DMS153 (cell line): ENCODE measurements at places on chromosomes 4 and X.

- no peak for DNase-seq
Measured at GRCh38 chrX:99184153-99184552, 1225.9 kb downstream of the PCDH19 start.

DNA sequence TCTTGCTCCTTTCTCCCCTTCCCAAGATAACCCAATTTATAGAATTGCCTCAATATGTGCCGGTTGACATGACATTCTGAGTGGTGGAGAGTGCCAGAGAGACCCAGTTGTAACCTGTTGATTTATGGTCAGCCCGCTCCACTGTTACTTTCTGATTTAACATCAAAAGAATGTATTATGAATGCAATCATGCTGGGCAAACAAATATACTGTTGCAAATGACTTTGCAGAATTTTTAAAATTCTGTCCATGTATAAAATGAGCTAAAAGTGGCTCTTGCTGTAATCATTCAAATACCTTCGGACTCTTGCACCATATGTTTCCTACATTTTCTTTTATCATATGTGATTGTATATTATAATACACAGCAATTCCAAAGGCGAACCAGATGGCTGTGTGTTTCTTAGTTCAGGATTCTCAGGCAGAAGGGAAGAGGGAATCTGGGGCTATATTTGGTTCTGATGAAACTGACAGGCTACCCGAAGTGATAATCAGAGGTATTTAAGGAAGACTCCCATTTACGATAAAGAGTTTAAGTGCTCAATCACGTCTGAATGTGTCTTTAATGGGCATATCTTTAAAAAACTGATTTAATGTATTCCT lies 131.7 kb downstream of the CLCN4 start:
- DNase-seq, result no peak

- DNase-seq, result no peak
Measured at GRCh38 chr4:78464265-78464664, 87.3 kb upstream of the ANXA3 start.

GRCh38 chr4:67103001-67103747 lies 442.1 kb downstream of the CENPC start:
- DNase-seq, result no peak

- no peak for DNase-seq
Measured at GRCh38 chrX:24506082-24506481, 41.0 kb downstream of the PDK3 start.

- no peak for DNase-seq
Measured at GRCh38 chr4:92198711-92199110, 105.1 kb upstream of the GRID2 start.

DNA sequence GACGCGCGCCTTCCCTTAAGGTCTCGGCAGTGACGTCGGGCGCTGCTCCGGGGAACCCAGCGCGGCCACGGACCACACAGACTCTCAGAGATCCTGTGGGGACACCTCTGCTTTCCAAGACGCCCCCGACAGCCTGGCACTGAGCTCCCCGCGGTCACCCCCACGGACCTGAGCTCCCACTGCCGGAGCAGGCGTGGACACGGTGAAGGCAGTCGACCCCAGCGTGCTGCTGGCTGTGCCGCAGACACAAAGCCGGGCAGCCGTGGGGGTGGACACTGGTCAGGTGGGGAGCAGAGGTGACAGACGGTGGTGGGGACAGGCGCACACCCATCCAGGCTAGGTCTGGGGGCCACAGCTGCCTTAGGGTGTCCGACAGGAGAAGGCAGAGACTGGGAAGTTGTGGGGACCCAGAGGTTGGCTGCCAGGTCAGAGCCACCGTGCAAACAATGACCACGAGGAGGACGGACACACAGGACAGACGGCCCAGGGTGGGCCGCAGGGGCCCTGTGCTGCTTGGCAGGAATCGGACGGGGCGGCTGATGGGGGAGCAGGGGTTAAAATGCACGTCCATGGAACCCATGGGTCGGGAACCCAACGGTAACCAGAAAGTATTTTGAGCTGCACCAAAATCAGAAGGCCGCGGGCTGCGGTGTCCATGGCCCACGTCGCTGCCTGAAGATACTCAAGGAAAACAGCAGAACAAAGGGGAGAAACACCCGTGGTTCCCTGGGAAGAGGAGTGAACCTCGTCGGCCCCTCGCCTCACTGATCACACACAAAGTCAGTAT lies 16.6 kb upstream of the GTPBP6 start:
- DNase-seq, result no peak

- no peak for DNase-seq
Measured at GRCh38 chr4:187995322-187996207, at the start of gene ZFP42. TSS of gene ZFP42 (plus strand) at chr4:187995771. CDS start at chr4:188002808, 7,037 bp downstream.

GRCh38 chrX:63576533-63576932 lies 208.5 kb downstream of the ARHGEF9 start:
- DNase-seq, result no peak

- no peak for DNase-seq
Measured at GRCh38 chr4:89506866-89507491, 199.4 kb upstream of the GPRIN3 start.

DNA sequence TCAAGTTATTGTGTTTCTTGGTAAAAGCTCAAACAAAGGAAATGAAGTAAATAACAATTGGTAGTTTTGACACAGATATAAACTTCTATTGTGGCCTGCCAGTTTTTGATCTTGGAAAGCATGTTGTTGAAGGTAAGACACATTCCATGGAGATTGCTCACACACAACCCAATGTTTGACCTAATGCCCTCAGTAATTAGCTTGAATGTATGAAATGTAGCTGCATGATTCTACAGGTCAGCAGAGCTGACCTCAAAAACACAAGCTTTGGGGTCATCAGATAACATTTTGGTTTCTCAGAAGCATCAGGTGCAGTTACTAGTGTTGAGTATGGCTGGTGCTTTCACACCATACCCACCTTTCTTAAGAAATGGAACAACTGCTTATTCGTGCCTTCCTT lies 16.5 kb downstream of the GPR173 start:
- DNase-seq, result no peak

- no peak for DNase-seq
Measured at GRCh38 chrX:32137525-32137924, 1065.7 kb upstream of the FTHL17 start.

DNA sequence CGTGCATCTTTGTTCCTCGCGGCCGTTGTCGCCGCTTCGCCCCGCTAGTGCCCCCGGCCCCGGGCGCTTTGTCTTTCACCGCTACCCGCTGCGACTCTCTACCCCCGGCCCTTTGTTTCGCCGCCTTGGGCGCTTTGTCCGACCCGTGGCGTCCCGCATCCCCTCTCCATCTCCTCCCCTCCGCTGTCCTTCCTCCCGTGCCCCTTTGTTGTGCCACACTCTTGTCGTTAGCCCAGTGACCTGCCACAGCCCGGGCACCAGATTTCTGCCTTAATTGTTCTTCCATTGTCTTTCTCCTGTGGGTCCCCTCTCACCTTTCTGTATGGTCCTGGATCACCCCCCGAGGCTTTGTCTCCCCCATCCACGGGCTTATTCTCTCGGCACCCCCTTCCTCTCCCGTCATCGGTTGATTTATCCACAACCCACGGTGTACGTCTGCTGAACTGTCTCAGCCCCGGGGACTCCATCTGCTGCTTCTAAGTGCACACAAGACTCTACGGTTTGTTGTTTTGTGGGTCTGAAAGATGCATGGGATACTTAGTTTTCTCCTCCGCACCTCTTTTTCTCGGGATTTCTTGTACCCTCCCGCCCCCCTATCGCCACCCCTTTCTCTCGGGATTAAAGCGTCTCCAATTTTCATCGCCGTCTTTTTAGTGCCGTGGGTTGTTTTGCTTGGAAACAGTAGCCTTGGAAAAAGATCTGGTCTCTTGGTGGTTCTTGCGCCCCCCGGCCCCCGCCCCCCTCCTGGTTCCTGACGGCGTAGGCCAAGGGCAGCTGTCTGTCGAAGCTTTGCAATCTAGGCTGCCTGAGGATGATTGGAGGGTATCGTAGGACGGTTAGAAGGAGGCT lies 783 bp downstream of the RBPJ start:
- no peak for DNase-seq

DNA sequence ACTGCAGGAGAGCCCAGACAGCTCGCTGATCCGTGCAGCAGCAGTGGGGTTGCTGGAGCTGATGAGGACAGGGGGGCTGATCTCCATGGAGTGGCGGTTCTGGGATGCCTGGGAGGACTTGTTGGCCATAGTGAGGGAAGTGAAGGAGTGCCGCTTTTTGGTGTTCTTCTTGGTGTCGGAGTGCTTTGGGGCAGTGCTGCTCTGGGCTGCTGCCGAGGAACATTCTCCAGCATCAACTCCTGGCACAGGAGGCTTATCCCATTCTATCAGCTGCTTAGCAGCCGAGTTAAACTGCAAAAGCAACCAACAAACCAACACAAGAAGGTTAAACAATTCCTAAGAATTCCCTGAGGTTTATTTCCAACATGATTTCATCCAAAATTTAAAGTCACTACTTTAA lies 126.3 kb upstream of the CBR4 start:
- no peak for DNase-seq

DNA sequence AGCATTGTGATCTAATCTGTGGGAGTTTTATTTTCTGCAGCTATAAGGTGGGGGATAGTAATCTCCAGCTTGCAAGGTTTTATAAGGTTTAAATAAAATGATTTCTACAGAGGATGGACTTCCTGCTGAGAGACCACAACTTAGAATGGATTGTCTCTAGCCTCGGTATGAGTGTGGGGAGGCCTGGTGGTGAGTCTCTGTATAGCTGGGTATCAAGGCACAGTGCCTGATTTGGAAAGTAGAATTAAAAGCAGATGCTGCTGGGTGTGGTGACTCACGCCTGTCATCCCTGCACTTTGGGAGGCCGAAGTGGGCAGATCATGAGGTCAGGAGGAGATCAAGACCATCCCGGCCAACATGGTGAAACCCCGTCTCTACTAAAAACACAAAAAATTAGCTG lies 162.0 kb upstream of the GATB start:
- DNase-seq, result no peak
